ENCODE measurements at places on chromosomes 13 and 19.
A peak's percentile ranks its signal among the peaks of the same experiment; 100 is the strongest.

DNA sequence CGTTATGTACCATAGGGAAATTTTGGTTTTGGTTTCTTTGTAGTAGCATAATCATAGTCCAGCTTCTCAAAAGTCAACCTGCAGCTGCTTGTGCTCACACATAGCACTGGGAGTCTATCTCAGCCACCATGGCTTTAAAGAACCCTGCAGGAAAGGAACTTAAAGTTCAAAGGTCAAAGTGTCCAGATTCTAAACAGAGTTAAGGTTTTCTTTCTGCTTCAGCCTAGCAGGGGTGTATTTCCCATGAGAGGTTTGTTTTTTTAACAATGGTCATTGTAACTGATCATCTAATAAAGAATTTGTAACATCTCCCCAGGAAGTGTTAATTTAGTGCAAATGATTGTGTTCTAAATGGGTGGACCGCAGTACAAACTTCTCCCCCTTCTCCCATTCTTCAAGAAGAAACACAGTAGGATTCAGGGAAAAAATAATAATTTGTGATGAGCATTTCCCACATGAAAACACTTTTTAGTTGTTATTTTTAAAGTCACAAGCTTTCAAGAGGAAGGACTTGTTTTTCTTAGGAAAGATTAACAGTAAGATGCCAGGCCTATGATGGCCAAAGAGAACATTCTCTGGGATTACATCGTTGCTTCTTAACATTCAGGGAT lies 168.0 kb downstream of the EFNB2 start:
- DNase-seq = no peak

GRCh38 chr19:51607920-51608562 lies 22.2 kb downstream of the SIGLEC5 start:
- peak; percentile 82 for DNase-seq

DNA sequence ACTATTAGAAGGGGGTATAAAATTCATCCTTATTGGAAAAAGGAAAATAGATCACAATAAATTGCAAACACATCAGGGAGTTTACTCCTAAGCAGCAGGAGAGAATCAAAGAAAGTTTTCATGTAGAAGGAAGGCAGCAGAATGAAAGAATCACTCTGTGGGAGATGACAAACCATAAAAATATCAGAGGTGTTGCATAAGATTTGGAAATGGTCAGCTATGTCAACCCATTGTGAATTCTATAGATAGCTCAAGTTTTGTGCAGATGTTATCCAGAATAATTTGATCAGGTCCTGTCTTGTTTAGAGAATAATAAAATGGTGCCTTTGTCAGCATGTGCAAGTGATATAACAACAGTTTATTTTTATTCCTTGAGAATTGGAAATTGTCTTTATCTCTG lies 622.4 kb downstream of the DCT start:
- no peak for DNase-seq

GRCh38 chr19:33795370-33796163 lies 1.1 kb upstream of the KCTD15 start:
- DNase-seq = peak; percentile 34

DNA sequence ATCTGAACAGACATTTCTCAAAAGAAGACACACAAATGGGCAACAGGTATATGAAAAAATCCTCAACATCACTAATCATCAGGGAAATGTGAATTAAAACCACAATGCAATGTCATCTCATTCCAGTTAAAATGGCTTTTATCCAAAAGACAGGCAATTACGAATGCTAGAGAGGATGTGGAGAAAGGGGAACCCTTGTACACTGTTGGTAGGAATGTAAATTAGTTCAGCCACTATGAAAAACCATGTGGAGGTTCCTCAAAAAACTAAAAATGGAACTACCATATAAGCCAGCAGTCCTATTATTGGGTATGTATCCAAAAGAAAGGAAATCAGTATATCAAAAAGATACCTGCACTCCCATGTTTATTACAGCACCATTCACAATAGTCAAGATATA lies 24.7 kb upstream of the ZC3H13 start:
- no peak for DNase-seq

DNA sequence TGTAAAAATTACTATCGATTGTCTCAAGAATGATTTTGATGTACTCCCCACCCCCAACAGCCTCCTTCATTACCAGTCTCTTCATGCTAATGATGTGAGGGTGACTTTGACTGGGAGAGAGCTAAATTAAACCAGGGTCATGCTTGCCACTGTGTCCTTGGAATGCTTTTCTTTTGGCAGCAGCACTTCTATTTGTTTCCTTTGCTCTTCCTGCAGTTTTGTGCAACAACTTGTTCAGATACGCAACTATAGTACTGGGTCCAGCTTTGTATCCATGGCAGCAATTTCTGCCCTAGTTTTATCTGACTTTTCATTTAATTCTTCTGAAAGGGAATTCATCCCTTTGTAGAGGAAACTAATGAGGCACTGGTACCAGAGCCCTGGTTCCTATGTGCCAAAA lies 2792.1 kb downstream of the PCDH9 start:
- DNase-seq = no peak

DNA sequence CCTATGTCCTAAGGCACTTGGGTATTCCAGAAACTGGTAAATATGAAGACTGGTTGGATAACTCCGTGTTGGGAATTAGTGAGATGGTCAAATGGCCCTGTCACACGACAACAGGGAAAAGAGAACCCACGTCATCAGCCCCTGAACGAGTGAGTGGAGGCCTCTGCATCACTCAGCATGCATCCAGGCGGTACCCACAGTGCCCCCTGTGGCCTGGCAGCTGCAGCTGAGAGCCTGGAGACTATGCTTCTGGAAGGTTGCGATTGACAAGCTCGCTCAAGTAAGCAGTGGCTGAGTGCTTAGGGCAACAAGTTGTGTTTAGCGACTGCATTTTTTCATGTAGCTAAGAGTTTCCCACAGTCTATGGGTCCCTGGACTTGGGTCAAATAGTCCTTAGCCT lies 55.9 kb downstream of the COL4A2 start:
- no peak for DNase-seq

- no peak for DNase-seq
Observed at GRCh38 chr13:32264407-32264806, 50.8 kb downstream of the ZAR1L start.

GRCh38 chr13:73691891-73692290 lies 442.3 kb downstream of the KLF12 start:
- no peak for DNase-seq

DNA sequence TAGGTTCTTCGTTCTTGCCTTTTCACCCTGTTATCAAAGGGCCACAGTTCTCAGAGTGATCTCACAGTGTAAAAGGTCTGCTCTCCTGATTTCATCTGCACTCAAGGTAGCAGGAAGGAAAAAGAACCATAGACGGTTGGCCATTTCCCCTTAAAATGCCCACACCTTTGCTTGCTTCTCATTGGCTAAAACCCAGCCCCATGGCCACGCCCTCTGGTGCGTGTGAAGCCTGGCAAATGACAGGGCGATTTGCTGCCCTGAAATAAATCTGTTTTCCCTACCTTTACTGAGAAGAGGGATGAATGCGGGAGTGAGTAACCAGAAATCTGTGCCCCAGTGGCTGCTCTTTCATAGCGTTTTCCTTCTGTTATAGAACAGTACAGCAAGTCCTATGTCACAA lies 269.3 kb downstream of the POU4F1 start:
- no peak for DNase-seq

- DNase-seq = no peak
Observed at GRCh38 chr13:64591971-64592370, 2638.2 kb downstream of the PCDH9 start.

- DNase-seq = no peak
Observed at GRCh38 chr19:15253513-15253912, 21.3 kb upstream of the EPHX3 start.

GRCh38 chr19:43731346-43731745 lies 15.5 kb downstream of the IRGC start:
- no peak for DNase-seq

GRCh38 chr13:62243106-62243505 lies 827.5 kb upstream of the PCDH20 start:
- no peak for DNase-seq

DNA sequence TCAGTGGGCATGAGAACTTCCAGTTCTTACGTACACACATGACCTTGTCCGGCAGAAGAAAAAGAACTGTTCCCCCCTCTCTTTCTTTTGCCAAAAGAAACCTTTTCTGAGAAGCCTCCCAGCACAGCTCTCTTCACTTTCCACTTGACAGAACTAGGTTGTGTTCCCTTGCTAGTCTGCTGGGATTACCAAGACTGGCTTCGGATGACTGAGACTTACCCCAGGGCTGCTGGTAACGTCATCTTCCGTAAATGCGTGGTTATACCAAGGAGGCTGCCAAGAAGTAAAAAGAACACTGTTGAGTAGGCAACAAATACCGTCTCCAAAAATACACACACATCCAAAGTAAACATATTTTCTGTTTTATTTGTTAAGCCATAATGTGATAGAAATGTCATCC lies 908.2 kb downstream of the EFNB2 start:
- DNase-seq = no peak

All from AML-193 (cell line).